Hippocampal formation (tissue), 2 donors: ENCODE measurements at places on chromosomes 11 and 22.

DNA sequence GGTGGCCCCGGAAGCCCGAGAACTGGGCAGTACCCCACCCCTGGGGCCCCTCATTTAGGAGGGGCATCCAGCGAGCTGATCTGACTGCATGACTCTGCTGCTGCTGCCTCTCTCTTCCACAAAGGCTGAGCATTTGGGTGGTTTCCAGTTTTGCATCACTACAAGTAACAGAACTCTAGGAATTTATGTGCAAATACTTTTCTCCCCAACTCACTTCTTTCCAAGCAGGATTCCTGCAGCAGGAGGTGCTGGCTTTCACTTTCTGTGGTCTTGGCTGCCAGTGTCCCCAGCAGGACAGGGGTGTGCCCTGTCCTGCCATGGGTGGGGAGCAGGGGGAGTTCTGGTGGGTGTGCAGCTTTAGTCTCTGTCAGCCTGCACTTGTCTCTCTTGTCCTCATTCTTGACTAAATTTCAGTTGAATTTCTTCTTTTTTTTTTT lies 21.2 kb downstream of the UPB1 start:
- DNase-seq = peak; percentile 6

- no peak for DNase-seq
Measured at GRCh38 chr22:34326901-34327300, 406.6 kb upstream of the LARGE1 start.

GRCh38 chr11:115961159-115962003 lies 457.2 kb upstream of the CADM1 start:
- DNase-seq = no peak

DNA sequence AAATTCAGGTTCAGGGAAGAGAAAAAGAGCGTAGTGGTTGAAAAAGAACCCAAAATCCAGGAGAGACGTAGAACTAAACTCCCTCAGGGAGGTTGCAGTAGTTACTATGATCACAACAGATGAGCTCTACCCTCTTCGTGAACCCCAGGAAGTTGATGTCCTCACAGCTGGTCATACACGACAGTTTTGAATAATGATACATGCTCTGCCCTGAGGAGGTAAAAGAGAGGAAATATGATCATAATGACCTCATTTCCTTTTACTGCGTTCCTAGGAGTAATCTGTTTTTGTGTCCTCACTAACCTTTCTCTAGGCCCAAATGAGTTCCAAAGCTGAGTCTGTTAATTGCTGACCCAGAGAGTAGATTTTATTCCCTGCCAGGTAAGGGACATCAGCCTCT lies 1.3 kb downstream of the PATE2 start:
- DNase-seq = no peak
